NCI-H187 treated with DMSO at 0.1 percent for 48 hours (cell line): ENCODE measurements at places on chromosomes 6 and 20.

GRCh38 chr6:26743157-26743821, 83.7 kb upstream of the ZNF322 start:
- no peak for DNase-seq

- no peak for DNase-seq
Observed at GRCh38 chr6:42973926-42974325, 5.1 kb downstream of the PEX6 start.

DNA sequence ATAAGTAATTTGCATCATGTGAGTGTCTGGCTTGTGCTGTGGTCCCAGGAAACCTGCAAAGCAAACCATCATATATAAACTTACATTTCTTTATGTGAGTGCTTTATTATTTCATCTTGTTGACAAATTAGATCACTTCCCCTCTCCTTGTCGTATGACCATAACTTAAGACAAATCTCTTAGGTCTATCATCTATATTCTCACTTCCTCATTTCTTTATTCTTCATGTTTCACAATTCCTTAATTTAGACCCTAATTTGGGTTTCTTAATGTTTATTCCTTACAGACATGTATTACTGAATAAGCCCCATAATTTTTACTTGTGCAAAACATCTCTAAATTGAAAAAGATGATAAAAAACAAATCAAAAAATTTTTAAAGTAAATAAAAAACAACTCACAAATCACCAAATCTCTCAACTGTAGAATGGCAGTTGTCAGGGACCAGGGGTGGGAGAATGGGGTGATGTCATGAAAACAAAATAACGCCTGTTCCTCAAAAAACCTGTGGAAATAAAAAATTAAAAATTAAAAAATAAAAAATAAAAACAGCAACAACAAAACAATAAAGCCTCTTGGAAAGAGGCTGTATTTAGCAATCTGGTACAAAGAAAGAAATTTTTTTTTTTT, 49.5 kb upstream of the FBXO30 start:
- no peak for DNase-seq

DNA sequence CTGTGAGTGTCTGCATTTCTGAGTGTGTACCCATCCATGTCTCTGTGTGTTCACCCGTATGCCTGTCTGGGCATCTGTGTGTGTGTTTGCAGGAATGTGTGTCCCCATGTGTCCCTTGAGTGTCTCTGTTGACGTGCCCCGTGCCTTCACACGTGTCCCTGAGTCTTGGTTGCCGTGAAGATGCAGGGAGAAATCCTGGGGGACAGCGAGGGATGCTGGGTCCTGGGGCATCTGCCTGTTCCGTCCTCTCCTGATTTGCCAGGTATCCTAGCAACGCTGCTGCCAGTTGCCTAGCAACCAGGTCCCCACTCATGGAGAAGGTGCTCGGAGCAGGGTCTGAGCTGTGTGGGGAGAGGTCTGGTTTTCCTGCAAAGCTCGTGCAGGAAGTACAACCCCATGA, 6.0 kb upstream of the LKAAEAR1 start:
- no peak for DNase-seq

DNA sequence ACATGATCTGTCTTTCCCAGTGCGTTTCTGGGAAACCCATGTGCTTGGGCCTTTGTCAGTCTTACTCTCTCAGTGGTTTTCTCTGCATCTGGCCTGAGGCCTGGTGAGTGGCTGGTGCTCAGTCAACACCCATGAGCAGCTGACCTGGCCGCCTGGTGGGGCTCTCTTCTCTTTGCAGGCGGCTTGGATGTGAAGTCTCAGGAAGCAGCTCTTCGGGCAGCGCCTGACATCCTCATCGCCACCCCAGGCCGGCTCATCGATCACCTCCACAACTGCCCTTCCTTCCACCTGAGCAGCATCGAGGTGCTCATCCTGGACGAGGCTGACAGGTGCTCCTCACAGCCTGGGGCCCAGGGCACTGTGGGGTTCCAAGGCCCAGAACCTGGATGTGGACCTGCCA, 10.8 kb downstream of the DDX27 start:
- DNase-seq: peak; percentile 54

DNA sequence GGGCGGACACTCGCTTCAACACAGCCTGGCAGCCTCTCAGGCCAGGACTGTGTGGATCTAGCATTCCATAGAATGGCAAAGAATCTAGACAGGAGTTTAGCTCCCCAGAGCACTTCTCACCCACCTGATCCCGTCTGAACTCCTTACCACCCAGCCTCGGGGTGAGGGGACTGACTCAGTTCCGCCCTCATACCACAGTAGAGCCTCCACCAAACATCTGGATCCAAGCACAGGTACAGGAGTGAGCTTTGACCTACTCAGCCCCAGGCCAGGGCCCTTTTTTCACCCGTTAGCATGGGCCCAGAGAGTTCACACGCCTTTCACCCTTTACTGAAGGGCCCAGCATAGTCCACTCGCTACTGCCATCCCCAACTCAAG, 715 bp downstream of the PSMF1 start:
- no peak for DNase-seq

DNA sequence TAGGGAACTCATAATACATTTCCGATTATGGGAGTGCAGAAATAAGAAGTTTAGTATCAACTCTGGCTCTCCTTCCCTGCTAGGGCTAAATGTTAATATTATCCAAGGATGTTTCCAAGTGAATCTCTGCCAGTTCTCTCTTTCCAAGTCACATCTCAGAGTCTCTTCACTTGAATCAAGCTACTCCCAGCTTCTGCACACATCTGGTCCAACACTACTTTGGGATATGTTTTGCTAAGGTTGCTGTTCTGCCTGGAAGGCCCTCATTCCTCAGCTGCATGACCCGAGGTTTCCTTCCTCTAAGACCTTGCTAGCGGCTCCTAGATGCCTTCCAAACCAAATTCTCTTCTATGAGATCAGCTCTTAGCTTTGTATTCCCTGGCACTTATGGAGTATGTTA, 331.8 kb downstream of the GJA1 start:
- no peak for DNase-seq

GRCh38 chr6:138290423-138290962, 72.2 kb upstream of the PBOV1 start:
- DNase-seq: no peak

DNA sequence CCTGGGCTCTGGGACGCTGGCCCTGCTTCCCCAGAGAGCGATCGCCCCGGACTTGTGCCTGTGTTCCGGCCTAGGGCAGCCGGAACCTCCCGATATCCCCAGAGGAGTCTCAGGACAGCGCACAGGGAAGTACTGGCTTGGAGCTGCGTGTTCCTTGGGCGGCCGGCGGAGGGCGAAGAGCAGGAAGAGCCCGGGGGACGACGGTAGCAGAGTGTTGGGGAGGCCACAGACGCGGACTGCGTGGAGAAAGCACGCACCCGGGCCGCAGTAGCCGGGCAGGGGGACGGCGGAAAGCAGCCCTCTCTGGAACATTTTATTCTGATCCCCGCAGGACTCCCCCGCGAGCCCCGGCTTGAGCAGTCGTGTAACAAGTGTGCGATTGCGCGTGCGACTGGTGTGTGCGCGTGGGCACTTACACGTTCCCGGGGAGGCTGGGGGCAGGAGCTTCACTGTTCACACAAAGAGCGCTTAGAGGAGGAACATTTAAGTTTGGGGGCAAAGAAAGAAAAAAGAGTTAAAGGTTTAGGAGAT, 36.1 kb downstream of the NCR2 start:
- DNase-seq: no peak

DNA sequence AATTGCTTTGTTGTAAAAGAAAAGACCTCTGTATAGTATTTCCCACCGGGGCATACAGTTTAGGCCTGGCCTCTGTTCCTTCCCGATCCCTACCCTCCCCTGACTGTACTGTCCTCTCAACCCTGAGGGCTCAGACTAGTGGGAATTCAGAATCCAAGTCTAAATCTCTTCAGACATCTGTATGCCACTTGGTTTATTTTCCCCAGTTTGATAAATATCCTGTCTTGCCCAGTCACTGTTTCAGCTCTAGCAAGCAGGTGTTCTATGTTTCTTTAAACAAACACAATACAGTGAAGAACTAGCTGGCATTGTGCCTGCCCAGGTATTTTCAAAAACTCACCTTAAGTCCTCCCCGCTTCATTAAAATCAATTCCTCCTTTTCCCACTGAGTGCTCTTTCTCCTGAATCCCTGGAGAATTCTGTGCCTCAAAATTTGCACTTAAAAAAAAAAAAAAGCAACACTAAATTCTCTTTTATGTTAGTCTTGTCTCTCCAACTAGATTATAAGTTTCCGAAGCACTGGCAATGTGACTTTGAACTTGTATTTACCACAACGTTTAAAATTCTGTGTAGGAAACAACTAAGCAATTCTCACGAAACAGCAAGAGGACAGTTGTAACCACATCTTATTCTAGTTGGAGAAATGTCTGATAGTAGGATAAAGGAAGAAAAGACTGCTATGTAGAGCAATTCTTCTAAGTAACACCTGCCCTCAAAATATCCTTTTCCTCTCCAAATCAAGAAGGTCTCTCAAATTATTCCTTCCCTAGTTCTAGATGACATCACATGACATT, 112.0 kb upstream of the CARMIL1 start:
- DNase-seq: peak; percentile 64

GRCh38 chr20:57580478-57581201, 19.7 kb downstream of the PCK1 start:
- DNase-seq: no peak

GRCh38 chr6:55756531-55757031, 118.8 kb downstream of the BMP5 start:
- DNase-seq: no peak

GRCh38 chr6:122322824-122323223, 76.6 kb upstream of the HSF2 start:
- DNase-seq: no peak

DNA sequence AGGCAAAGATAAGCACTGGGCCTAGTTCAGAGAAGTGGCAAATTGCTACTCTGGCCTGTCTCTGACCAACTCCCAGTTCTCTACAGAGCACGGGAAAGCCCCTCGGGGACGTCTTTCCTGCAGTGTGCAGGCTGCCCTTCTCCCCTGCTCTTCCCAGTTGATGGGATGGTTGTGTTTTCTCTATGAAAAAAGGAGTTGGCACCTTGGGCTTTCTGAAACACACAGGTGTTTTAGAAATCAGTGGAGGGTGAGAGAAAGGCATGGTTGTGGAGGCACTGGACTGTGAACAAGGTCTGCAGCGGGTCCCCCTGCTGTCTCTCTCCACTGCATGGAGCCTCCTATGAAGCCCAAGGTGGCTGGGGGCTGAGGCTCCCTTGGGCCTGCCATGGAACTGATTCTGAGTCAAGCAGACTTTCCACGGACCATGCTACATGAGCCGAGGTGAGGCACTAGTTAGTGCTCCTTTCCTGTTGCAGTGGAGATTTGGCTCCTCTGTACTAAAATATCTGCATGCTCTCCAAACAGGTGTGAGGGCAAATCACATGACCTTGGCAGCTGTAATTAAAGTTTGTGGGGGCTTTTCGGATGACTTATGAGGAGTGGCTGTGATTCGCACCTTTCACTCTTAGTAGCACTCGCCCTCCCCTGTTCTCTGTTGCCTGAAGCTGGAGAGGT, 16.3 kb downstream of the GTSF1L start:
- DNase-seq: no peak

DNA sequence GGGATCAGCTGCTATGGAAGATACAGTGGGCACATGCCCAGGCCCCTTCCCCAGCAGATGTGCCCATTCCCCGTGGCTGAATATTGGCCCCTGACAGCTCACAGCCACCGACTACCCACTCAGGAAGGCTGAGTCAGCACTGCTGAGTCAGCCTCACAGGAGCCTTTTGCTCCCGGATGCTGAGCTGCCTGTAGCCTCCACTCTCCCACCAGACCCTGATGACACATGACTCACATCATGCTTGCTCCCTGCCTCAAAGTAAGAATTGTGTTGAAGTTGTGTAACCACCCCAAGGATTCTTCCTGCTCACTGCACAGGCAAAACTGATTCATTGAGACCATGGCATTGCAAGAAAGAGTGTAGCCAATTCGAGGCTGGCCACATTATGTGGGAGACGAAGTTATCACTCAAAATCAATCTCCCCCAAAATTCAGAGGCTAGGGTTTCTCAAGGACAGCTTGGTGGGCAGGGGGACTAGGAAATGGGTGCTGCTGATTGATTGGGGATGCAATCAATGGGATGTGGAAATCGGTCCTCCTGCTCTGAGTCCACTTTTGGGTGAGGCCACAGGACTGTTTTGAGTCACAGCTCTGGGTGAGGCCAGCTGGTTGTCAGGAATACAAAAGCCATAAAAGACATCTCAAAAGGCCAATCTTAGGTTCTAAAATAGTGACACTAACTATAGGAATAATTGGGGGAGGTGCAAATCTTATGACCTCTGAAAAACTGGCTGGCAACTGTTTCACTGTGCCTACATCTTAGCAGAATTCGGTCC, 556.6 kb upstream of the CDH4 start:
- no peak for DNase-seq
